ENCODE measurements at places on chromosomes 16 and 17. TPM values are rescaled to one million over a fixed set of nuclear protein-coding genes. Genes with fewer than 3 reads are reported as not detected.

The JUP gene
- total RNA-seq, result 19.0 TPM

The ITGAL gene
- total RNA-seq, result not detected

The ZNF597 gene
- 1.1 TPM for total RNA-seq

The SPN gene
- total RNA-seq, result not detected

The MYH13 gene
- not detected for total RNA-seq

All from myometrial cell (primary cell).